Dermis blood vessel endothelial cell (primary cell): ENCODE measurements at places on chromosomes 7 and 10.

GRCh38 chr10:128940081-128940480, 527.0 kb upstream of the MGMT start:
- no peak for DNase-seq

- no peak for DNase-seq
Measured at GRCh38 chr10:15658069-15658702, 61.5 kb downstream of the ITGA8 start.

DNA sequence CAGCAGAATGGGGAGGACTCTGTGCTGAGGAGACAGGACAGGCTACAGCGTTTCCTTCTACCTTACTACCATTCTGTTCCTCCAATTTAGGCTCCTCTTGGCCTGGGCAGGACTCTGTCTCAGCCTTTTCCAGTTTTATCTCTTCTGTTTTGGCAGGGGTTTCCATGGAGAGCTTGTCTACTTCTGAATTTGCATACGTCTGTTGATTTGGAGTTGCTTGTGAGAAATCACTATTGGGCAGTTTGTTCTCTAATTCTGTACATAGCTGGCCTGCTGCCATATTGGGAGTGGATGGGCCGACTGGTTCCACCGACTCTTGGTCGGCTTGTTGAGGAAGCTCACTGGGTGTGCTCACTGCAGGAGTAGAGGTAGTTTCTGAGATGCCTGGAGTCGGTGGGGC, 136.8 kb downstream of the GALNT11 start:
- DNase-seq: no peak

DNA sequence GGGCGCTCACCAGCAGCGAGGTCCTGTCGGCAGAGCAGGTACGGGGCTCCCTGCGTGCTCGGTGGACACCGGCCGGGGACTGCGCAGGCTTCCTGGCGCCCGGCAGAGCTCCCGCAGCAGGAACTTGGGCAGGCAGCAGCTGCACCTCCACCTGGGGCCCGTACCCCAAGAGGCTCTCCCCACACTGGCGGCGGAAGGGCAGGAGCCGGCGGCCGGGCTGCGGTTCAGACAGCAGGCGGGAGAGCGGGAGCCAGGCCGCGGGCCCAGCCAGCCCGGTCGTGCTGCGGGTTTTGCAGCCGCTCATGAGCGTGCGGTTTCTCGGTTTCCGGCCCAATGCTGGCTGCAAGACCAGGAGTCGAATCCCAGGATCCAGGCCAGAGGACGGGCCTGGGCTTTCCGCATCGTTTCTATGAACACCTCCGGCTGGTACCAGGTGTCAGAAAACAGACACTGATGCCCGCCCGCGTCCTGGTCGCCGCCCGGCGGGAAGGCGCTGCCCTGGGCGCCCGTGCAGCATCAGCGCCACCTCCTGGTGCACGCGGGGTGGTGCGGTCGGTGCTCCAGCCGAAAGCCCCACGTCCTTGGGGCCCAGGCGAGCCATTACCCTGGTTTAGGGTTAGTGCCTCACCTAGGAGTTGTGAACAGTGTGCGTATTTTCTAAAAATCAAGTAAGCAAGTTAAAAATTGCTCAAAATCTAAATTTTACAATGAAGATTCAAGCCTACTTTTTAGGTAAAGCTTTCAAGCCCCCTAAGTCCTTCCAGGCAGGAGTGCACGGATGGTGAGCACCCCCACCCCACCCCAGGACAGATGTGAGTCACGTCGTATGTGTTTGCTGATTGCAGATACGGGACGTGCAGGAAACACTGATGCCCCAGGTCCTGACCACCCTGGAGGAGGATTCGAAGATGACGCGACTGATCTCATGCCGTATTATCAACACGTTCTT, 47.4 kb upstream of the PRKAR1B start:
- peak; percentile 76 for DNase-seq

- no peak for DNase-seq
Measured at GRCh38 chr7:65840446-65840845, 32.4 kb upstream of the VKORC1L1 start.

- peak; percentile 53 for DNase-seq
Measured at GRCh38 chr10:73262105-73262730, 9.8 kb upstream of the MRPS16 start.

- DNase-seq: no peak
Measured at GRCh38 chr10:12214093-12214492, 18.1 kb downstream of the CDC123 start.

GRCh38 chr7:117572856-117573620, 93.2 kb downstream of the CFTR start:
- no peak for DNase-seq

GRCh38 chr7:49714182-49714581, 59.3 kb upstream of the VWC2 start:
- no peak for DNase-seq

DNA sequence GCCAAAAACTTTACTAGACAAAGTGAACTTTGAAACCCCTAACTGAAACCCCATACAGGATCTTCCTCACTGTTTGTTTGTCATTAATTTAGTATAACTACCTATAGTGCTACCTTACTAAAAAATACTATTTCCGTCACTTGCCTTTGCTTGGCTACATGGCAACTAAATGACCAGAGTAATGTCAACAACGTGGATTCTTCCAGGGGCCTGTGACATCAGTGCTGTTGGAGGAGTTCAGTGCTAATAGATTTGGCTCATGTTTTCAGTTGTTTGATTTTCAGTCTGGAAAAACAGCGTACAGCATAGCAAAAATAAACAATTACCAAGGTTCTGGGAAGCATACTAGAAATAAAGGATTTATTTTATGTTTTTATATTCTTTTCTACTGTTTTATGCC, 3.0 kb upstream of the ASB15 start:
- no peak for DNase-seq

GRCh38 chr10:34337917-34338316, 477.2 kb downstream of the PARD3 start:
- DNase-seq: peak; percentile 35

GRCh38 chr10:84118395-84119006, 20.8 kb upstream of the GHITM start:
- no peak for DNase-seq

DNA sequence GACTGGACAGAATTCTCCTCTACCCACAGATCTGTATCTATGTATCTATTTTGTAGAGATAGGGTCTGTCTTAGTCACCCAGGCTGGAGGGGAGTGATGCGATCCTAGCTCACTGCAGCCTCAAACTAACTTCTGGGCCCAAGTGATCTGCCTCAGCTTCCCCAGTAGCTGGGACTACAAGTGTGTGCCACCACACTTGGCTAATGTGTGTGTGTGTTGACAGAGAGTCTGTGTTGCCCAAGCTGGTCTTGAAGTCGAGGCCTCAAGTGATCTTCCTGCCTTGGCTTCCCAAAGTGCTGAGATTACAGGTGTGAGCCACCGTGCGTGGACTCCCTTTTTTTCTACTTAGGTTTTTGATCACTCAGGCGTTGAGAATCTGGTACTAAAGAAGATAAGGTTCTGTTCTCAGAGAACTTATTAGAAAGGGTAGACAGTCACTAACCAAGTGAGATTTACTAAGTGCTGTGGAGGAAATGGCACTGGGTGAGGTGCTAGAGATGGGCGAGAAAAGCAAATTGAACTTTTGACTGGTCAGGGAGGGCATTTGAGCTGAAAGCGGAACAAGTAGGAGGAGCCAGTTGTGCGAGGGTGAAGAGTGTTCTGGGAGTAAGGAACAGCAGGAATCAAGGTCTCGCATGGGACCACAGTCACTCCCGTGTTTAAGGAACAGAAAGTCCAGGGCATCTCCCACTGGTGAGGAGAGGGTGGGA, 18.0 kb downstream of the NDUFB2 start:
- no peak for DNase-seq

DNA sequence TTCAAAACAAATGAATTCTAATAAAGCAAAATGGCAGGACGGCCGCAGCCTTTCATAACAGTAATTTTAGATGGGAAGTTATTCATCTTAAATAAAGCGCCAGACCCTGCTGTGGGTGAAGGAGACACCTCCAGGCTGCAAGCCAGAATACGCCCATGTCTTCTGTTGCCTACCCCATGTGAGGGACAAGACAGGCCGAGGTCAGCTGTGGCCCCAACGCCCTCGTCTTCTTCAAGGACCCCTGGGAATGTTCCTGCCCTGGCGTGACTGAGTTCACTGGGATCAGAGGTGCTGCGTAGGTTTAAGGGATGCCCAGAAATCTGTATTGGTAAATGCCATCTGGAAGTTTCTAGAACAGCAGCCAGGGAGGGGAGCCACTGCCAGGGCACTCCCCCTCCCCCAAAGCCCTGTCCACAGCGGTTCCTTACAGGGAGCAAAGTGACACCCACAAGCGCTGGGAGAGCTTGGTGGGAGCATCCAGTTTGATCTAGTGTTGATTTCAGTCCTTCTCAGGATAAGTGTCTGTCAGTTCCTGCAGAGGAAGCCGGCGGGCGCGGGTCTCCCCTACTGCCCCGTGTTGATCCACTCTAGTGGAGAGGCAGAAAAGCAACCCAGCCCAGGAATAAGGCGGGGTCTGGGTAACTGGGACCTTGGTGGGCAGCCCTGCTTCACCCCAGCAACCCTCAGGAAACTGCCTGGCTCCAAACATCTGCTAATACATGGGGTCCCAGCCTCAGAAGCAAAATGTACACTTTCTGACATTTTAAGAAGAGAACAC, 20.6 kb downstream of the PAPOLB start:
- no peak for DNase-seq

GRCh38 chr7:42236266-42236975, 588 bp downstream of the GLI3 start:
- peak; percentile 60 for DNase-seq

GRCh38 chr7:29723599-29723998, 82.7 kb upstream of the WIPF3 start:
- peak; percentile 21 for DNase-seq

DNA sequence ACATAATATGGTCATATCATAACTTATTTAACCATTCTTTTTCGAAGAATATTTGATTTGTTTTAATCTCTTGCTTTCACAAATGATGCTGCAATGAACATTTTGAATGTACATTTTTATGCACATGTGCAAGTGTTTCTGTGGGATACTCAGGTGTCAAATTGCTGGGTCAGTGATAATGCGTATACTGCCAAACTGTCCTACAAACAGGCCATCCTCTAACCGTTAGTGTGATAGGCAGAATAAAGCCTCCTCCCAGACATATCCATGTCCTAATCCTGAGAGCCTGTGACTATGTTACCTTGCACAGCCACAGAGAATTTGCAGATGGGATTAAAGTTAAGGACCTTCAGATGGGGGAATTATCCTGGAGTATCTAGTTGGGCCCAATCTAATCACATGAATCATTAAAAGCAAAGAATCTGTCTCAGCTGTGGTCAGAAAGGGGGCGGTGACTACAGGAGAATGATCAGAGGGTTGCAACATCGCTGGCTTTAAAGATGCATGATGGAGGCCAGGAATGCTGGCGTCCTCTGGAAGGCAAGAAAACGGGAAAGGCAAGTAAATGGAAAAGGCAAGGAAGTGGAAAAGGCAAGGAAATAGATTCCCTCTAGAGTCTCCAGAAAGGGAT, 46.7 kb downstream of the FZD1 start:
- DNase-seq: no peak

- DNase-seq: no peak
Measured at GRCh38 chr7:1238450-1238882, 5.8 kb downstream of the UNCX start.

GRCh38 chr7:4775848-4776623, 613 bp downstream of the AP5Z1 start:
- DNase-seq: peak; percentile 73

DNA sequence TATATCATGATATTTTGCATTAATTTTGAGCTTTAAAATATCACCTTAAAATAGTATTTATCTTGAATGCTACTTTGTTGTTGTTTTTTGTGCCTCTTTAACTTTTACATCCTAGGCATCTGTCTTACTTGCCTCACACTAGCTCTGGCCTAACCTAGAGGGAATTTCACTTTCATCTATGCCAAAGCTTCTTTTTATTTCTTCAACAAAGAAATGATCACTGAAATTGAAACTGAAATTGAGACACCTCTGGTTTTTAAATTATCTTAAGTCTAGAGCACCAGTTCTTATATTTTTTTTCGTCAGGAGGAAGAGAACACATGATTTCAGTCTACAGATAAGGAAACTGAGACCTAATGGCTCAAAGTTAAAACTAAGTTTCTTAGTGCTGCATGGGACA, 3.5 kb upstream of the SCIN start:
- DNase-seq: no peak

- DNase-seq: no peak
Measured at GRCh38 chr7:35370687-35371086, 116.8 kb upstream of the TBX20 start.

- peak; percentile 13 for DNase-seq
Measured at GRCh38 chr7:158672975-158673374, 31.6 kb downstream of the NCAPG2 start.

DNA sequence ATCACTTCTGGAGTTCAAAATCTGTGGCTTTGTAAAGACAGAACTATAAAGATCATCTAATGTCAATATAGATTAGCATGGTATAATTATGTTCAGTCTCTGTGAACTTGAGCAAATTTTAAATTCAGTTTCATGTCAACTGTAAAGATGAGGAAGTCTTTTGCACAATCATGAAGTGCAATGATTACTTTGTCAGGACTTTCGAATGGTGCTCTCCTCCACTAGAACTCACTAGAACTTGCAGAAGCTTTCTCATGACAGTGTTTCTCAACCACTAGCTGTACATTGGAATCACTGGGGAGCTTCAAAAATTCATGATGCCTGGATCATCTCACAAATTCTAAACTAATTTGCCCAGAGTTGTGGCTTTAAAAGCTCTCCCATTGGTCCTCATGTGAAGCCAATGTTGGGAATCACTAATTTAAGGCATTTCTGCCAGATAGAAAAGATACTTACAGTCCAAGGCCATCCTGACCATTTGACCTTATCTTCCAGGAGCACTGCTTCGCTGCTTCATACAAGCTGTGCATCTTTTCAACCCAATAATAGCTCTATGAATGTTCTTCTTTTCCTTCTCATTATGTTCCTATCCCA, 12.9 kb downstream of the OR2AE1 start:
- DNase-seq: peak; percentile 1

- no peak for DNase-seq
Measured at GRCh38 chr7:107931740-107932515, 40.9 kb downstream of the DLD start.

- no peak for DNase-seq
Measured at GRCh38 chr7:98348726-98349474, 52.0 kb downstream of the BAIAP2L1 start.

DNA sequence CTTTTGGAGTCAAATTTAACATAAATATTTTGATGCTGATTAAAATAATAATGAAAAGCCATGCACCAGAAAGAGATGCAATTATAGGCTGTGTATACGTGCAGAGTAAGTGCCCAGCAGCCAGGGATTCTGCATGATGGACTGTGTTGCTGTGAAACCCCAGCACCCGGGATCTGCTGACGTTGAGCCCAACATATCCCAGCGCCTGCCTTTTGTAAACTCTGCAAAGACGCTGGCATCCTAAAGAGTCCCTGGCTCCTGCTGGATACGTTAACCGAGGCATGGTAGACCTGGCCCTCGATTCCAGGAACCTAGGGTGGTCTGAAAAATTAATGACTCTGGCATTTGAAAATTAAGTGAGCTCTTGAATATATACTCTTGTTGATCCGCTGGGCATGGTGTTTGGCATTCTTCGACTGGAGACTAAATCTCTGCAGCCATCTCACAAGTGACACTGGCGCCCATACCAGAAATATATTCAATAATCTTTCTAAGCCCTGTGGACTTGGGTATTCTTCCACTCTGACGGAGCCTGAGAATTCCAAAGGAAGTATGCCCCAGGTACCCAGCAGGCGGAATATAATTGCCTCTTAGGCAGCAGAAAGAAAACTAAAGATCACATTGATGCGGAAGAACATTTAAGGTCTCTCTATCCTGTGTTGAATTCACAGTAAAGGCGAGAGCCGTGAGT, 191.2 kb upstream of the SH2B2 start:
- DNase-seq: no peak

- no peak for DNase-seq
Measured at GRCh38 chr7:134948736-134949135, 37.6 kb upstream of the AGBL3 start.

GRCh38 chr10:79375321-79376077, 28.2 kb downstream of the PPIF start:
- DNase-seq: no peak
